ENCODE measurements at places on chromosomes 12 and 14.

GRCh38 chr12:41724216-41724615 lies 420.5 kb downstream of the GXYLT1 start:
- DNase-seq: no peak

DNA sequence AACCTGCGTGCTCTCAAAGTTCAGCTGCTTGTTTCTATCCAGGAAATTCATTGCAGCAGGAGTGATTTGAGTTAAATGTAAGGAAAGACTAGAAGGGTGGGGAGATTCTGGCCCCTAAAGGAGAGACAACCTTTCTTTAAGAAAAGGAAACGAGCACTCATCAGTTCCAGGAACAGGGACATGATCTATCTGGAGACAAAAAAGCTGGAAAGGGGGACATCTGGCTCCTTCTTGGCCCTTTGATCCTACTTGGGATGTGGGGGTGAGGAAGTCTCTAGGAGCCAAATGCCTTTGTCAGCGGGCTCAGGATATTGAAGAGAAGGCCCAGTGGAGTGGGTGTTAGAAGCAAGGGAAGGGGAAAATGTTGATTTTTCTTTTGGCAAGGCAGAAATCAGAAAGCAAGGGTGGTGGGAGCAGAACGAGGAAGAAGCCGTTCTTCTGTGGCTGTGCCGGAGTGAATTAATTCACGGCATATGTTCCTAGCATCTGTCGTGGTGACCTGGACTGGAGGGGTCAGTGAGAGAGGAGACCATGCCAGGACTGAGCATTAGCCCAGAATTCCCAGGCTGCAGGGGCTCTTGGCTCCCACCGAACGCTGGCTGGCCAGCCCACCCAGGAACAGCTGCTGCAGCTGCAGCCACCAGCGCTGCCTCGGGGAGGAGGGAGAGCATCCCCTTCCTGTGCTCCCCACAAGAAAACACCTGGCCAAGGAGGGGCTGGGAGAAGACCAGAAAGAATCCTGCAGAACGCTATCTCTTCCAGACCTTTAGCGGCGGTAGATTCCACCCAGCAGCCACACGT lies 62.8 kb upstream of the GPATCH2L start:
- DNase-seq: no peak

DNA sequence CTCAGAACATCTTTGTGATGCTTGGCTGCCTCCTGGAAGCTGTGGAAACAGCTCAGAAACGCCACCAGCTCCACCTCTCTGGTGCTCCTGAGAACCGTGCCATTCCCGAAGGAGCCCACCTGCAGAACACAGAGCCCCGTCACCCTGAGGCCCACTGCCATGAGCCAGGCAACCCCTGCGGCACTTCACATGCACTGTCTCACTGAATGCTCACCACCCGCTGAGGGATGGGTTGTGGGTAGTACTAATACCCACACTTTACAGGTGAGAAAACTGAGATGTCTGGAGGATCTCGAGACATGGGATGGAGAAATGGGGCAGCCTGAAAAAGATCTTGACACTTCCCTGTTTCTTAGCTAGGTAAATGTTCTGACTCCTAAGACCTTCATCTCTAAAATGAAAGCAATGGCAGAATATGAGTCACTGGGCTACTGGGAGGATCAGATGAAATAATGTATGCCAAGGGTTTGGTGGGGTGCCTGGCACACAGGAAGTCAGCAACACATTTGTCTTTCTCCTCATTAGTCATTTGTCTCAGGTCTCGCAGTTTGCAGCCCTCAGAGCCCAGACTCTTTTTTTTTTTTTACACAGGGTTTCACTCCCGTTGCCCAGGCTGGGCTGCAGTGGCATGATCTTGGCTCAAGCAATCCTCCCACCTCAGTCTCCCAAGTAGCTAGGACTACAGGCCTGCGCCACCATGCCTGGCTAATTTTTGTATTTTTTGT lies 5.3 kb downstream of the OASL start:
- no peak for DNase-seq

GRCh38 chr12:3033539-3033867 lies 43.7 kb upstream of the TSPAN9 start:
- peak; percentile 92 for DNase-seq

DNA sequence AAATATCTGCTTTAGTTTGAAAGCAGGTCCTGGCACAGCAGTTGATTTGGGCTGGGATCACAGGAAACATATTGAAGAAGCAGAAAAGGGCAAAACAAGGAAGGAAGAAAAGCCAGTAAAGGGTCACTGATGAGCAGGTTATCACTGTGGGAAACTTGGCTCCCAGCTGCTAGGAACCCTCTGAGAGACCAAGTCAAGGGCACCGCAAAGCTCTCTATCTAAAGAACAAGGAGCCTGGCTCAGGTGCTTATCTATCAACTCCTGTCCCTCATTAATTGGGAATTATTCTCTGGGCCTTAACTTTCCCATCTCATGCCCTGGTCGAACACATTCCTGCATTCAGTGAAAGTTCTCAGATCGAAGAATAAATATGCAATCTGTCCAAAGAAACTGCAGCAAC lies 450.9 kb upstream of the RPL10L start:
- no peak for DNase-seq

DNA sequence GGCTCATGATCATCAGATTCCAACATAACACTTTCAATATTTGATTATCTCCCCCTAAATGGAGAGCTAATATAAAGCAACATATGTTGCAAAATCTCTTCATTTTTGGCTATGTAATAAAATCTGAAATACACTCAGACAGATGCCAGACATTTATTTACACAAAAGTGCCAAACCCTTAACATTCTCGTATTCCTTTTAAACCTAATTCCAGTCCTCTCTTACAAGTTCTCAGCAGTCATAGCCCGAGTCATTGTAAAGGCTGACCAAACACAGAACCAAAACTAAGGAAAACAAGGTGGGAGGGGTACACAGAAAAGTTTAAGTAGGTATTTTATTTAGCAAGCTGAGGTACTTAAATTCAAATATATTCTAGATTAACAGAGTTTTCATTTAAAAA lies 81.4 kb downstream of the LRP6 start:
- DNase-seq: no peak

DNA sequence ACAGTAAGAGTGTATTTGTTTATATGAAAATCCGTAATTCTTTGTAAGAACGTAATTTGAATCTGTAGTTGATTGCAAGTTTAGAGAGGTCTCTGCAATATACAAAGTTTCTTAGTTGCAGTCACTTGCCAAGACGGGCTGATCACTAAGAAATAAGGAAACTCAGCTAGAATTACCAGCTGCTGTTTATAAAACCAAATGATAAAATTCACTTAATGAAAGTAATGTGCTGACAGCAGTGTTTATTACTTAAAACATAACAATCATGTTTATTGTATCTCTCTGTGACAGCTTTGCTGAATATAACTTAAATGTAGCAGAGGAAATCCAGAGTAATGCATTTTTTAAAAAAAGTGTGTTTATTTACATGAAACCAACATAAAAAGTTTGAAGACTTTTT lies 31.2 kb downstream of the SRGAP1 start:
- DNase-seq: no peak

DNA sequence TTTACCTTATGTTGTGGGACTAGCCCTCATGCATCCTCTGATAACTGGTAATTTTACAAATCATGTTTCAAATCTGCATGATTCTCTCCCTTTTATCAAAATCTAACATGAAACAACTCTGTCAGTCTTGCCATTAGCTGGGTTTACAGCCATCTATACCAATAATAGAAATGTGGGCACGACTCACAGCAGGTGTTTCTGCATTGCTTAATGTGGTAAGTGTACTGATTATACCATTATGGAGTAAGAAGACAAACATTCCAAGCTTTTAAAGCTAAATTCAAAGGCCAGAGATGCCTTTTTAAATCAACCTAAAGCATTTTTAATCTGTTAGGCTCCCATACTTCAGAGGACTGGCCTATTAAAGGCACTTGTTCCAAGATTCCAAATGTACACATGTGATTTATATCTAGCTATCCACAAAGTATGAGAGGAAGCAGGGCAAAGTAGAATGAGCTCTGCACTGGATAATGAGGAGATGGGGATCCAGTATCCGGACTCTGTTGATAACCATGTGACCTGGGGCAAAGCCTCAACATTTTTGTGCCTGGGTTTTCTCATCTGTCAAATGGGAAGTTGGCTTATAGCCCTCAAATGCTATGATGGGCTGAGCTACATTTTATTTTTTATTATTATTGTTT lies 52.3 kb upstream of the FUT8 start:
- DNase-seq: no peak

- no peak for DNase-seq
Observed at GRCh38 chr12:22312336-22312735, 22.2 kb downstream of the ST8SIA1 start.

- no peak for DNase-seq
Observed at GRCh38 chr12:53591301-53592206, 34.6 kb downstream of the ATF7 start.

DNA sequence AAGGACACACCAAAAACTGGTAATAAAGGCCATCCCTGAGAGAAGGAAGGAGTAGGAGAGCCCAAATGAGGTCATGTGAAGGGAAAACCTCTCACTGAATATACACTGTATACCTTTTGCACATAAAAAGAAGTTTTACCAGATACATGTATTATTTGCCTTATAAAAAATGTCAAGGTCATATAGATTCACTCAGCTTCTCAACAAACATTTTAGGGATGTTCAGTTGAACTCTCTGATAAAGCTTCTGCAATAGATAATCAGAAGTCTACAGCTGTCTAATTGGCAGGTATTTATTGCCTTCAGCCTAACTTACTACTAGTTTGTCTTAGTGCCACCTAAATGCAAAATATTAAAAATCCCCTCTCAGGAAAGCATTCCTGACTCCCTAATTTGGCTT lies 8.7 kb downstream of the SLC11A2 start:
- DNase-seq: no peak

DNA sequence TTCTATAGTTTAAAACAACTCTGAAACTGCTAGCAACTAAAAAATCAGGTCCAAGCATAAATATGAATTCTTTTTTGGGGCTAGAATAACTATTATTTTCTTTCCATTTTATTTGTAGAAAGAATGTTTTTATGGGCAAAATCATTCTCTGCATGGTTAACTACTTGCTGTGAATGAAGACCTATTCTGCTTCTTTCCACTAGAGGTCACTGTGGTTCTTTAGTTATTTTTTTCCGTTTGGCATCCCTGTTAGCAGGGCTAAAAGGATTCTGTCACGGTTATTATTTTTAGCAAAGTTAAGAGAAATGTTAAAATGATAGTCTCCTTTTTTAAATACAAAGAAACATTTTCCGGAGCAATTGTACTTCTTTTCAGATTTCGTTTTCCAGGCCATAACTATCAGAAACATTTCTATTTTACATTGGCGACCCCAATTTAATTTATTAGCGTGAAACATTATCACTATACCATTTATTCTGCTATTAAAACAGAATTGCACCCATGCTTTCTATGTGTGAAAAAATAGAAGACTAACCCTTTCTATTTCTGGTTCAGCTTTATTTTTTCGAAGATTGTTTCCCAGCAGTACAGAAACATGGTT lies 404.8 kb downstream of the ATP23 start:
- no peak for DNase-seq

DNA sequence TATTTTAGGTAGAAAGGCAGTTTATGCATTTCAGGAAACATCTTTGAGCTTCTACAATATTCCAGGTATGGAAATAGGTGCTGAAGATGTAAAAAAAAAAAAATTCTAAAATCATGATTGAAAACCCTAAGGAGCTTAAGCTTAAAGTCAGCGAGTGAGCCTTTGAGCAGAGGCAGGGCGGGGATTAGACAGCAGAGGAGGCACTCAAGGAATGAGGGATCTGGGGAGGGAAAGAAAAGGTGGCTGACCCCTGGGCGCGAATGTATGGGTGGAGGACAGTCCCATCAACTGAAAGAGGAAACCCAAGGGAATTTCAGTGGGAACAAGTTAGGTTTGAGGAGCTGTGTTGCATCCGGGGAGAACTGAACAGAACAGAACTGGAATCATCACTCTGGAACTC lies 6.4 kb upstream of the PTMS start:
- no peak for DNase-seq

DNA sequence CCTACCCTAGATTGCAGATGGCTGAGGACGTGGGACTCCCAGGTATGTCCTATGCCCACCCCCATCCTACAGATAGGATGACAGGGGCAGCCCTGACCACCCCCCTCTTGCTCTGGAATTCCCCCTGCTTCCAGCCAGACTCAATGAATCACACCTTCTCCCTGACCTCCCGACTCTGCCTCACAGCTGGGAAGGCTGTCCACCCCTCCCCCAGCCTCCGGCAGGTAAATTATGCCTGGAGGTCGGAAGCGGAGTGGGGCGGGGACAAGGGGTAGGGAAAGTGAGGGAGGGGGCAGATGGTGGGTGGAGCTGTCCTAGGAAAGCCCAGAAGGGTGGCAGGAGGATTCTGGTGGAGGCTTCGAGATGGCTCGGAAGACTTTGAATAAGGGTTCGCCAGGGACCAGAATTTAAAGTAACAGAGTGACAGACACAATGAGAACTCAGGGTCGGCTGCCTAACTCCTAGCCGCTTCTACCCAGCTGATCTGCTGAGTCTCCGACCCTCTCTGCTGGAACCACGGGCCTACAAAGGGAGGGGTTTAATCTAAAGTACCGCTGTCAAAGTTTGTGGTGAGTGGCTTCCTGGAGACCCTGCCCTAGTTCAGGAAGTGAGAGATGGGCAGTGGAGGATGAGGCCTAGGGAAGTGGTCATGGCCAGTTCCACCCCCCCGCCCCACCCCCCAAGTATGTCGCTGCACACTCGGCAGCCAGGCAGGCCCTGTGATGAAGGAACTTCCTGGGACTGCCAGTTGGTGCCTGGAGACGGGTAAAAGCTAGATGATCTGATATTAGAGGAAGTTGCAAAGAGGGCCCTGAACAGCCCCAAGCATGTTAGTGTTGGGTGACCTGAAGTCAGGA lies 4.2 kb downstream of the PLEKHG3 start:
- DNase-seq: peak; percentile 36

DNA sequence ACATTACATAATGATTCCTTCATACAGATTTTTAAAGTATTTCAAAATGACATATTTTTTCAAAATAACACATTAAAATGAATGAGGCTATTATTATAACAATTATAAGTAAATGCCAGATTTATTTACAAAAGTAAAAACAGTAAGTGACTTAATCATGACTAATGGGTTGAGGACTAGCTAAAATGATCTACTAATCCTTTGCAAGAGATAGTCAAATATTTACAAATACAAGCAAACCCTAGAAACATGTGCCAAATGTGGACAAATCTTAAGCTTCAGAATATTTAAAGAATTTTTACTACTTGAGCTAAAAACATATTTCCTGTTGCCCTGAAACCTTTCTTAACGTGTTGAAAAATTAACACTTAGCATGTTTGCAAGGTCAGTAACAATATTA lies 74.8 kb downstream of the KIF21A start:
- no peak for DNase-seq

DNA sequence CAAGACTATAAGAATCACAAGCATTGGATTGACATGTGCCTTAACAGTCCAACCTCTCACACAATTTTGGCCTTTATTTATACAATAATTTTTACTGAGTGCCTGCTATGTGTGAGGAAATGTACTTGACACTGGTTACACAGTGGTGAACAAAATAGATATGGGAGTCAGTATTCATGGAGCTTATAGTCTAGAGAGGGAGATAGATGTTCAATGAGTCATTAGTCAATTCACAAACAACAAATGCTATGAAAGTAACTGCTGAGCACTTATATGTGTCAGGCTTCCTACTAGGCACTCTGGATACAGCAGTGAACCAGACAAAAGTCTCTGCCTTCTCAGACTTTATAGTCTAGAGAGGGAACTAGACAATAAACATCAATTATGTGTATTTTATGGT lies 3.7 kb downstream of the CFAP54 start:
- no peak for DNase-seq
